ENCODE measurements at places on chromosomes 2 and 18. TPM values are rescaled to one million over a fixed set of nuclear protein-coding genes. Genes with fewer than 3 reads are reported as not detected.

NEU2 gene
- total RNA-seq = not detected

CAPN14 gene
- total RNA-seq = not detected

COL3A1 gene
- total RNA-seq = 0.27 TPM

PDK1 gene
- total RNA-seq = 2.0 TPM

SATB2 gene
- total RNA-seq = 2.9 TPM

ANKRD53 gene
- 0.11 TPM for total RNA-seq

ESPNL gene
- 0.13 TPM for total RNA-seq

LBH gene
- 102 TPM for total RNA-seq

GEN1 gene
- 13.2 TPM for total RNA-seq

PARD3B gene
- total RNA-seq = 1.2 TPM

MC4R gene
- not detected for total RNA-seq

All from A549 treated with CpdA at 1 μM for 4 hours (cell line).